ENCODE measurements at places on chromosomes 11 and 22. TPM values are rescaled to one million over a fixed set of nuclear protein-coding genes. Genes with fewer than 3 reads are reported as not detected.

The FAM180B gene
- total RNA-seq, result 0.26 TPM

The SLC22A6 gene
- total RNA-seq, result not detected

The HORMAD2 gene
- not detected for total RNA-seq

The ADAMTS15 gene
- total RNA-seq, result not detected

The TTC36 gene
- total RNA-seq, result 0.82 TPM

The PIWIL4 gene
- total RNA-seq, result not detected

The NPAS4 gene
- not detected for total RNA-seq

The IFITM10 gene
- 1.2 TPM for total RNA-seq

The VWCE gene
- 4.1 TPM for total RNA-seq

The RTN4RL2 gene
- 2.3 TPM for total RNA-seq

The MS4A15 gene
- not detected for total RNA-seq

The MEI1 gene
- total RNA-seq, result 14.6 TPM

The MMP3 gene
- total RNA-seq, result not detected

The MS4A18 gene
- not detected for total RNA-seq

The SEC14L6 gene
- total RNA-seq, result not detected

The CD44 gene
- total RNA-seq, result 0.55 TPM

The MAPK8IP2 gene
- total RNA-seq, result 1.5 TPM

The KRTAP5-7 gene
- total RNA-seq, result not detected

The KIAA0930 gene
- 93.9 TPM for total RNA-seq

The P2RX6 gene
- total RNA-seq, result 0.30 TPM

The DRD2 gene
- not detected for total RNA-seq

The TMEM191C gene
- total RNA-seq, result 3.2 TPM

The ARSA gene
- 34.4 TPM for total RNA-seq

The OR10D3 gene
- total RNA-seq, result not detected

The SLC29A2 gene
- total RNA-seq, result 56.4 TPM

The LGR4 gene
- not detected for total RNA-seq

The NAALAD2 gene
- total RNA-seq, result not detected

The MS4A6E gene
- not detected for total RNA-seq

The GAS2 gene
- total RNA-seq, result 4.1 TPM

The GRM5 gene
- not detected for total RNA-seq

The FLRT1 gene
- total RNA-seq, result 0.11 TPM

The VPS11 gene
- total RNA-seq, result 25.7 TPM

The MAJIN gene
- total RNA-seq, result not detected

The BIK gene
- 67.6 TPM for total RNA-seq

The POU2AF1 gene
- 285 TPM for total RNA-seq

The C22orf39 gene
- 52.1 TPM for total RNA-seq

The CDON gene
- total RNA-seq, result 2.5 TPM

The TCN1 gene
- total RNA-seq, result not detected

The C11orf21 gene
- total RNA-seq, result 1.9 TPM

The DERL3 gene
- total RNA-seq, result 64.1 TPM

The LRP4 gene
- total RNA-seq, result 17.5 TPM

The OR5B21 gene
- 0.55 TPM for total RNA-seq

The UPK2 gene
- 0.34 TPM for total RNA-seq
